OCI-M1 (cell line): ENCODE measurements at places on chromosomes 7 and 10.

- DNase-seq: no peak
Measured at GRCh38 chr7:157703131-157703530, 366.3 kb downstream of the DNAJB6 start.

GRCh38 chr10:18164748-18165361 is 24.6 kb downstream of the CACNB2 start:
- no peak for DNase-seq

DNA sequence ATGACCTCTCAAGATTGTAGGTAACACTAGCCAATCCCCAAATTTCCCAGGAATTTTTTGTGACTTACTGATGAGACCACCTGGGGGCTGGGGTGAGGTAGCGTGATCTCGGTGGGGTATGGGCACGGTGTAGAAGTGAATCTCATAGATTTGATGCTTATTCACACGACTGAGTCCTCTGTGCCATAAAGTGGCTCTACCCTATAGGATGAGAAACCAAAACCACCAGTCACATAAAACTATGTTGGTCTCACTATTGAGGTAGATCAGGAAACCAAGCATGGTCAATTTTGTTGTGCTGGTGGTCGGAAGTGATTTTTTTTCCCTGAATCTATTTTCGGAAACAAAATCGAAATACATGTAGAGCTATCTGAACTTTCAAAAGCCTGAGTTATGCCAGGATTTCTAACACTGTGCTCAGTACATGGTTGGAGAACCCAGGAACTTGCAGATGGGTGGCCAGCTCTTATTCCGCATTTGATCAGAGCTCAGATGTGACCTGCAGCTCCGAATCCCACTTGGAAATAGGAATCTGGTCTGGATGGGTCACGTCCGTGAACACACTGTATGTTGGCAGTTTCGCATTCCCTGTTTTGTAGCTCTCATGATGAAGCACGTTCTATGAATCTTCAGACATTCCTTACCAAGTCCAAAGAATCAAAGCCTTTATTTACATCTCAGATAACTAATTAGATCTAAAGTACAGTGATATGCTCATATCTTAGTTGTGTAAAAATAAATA is 261.5 kb downstream of the KLF6 start:
- no peak for DNase-seq

- no peak for DNase-seq
Measured at GRCh38 chr7:45569290-45569685, 4.9 kb upstream of the ADCY1 start.

DNA sequence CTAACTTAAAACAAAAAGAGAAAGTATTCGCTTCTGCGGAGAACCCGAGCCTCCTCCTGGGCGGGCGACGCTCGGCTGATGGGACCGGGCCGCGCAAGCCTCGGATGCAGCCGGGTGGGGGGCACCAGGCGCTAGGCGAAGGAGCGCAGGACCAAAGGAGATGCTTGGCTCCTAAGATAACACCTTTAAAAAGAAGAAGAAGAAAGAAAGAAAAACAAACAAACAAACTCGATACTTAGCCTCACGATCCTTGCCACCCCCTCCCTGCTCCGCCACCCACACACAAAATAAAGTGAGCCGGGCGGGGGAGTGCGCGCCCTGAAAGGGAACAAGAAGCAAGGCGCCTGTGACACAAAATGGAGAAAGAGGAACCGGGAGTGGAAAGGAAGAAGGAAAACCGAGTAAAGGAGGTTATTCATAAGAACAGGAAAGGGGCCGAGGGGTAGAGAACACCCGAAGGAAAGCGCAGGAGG is 34.0 kb upstream of the EBLN1 start:
- DNase-seq: peak; percentile 80

DNA sequence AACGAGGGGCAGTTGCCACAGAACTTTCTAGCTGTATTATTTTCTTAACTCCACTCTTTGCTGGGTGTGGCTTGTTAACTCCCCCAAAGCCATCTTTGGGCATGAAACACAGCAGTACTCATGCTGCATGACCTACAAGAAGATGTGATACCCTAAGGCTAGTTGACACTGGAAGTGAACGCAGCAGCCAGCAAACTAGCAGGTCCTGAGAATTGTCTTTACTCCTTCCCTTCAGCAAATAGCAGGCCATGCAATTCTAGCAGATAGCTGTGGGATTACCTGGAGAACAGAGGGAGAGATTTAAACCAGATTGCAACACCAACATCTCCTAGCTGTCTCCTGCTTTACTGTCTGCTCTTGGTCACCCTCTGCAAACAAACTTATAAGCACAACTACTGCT is 688.0 kb upstream of the ZWINT start:
- DNase-seq: peak; percentile 71

DNA sequence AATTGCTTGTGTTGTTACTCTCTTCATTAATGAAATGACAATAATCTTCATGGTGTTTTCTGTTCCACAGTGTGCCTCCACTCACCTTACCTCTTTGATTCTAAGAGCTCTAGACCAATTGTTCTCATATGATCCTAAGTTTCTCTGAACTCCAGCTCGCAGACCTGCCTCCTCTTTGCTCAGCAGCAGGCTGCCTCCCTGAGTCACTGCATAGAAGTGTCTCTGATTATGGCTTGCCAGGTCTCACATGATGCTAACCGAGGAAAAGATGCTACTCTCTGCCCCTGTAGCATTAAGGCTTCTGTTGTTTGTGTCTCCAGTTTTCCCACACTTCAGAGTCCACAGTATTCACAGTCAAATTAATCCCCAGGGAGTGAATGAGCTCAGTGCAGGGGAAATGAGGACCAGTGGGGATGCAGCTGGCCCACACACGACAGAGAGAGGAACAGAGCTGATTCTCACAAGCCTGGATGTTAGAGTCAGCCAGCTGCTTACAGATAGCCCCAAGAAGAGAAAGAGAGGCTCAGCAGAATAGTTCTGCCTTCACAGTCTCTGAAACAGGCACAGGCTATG is 145.9 kb upstream of the EGR2 start:
- DNase-seq: no peak
